ENCODE measurements at places on chromosomes 5 and 9. TPM values are rescaled to one million over a fixed set of nuclear protein-coding genes. Genes with fewer than 3 reads are reported as not detected.

The BTNL3 gene
- not detected for total RNA-seq

The PTGES gene
- 2.5 TPM for total RNA-seq

The RARS1 gene
- total RNA-seq: 128 TPM

The CORO2A gene
- 5.0 TPM for total RNA-seq

Measured in parietal lobe (tissue), 2 donors.